ENCODE measurements at places on chromosomes 4 and X.

DNA sequence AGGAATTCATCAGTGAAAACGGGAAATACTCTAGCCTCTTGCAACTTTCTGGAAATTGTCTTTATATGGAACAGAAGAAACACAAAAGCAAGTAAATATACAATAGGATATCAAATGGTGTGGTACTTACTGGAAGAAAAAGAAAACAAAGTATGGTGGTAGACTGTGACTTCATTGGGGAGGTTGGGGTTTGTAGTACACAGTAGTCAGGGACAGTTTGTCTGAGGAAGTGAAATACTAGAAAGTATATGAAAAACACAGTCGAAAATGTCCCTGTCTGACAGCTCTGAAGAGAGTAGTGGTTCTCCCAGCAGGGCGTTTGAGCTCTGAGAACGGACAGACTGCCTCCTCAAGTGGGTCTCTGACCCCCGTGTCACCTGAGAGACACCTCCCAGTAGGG, 390.0 kb upstream of the NWD2 start:
- no peak for DNase-seq

DNA sequence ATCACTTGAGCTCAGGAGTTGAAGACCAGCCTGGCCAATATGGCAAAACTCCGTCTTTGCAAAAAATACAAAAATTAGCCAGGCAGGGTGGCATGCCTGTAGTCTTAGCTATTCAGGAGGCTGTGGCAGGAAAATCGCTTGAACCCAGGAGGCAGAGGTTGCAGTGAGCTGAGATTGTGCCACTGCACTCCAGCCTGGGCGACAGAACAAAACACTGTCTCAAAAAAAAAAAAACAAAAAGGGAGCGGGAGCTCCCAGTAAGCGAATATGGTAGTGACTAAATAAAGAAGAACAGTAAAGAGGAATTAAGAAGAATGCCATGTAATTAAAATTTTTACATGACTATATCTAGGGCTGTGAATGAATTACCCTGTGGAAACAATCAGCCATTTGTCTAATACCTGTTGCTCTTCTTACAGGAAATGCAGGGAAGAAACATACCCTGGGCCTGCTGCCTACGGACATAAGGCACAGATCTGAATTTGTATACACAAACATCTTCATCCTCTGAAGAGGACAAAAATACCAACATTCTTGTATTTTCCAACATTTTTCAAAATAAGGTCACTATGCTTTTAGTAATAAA, 11.4 kb downstream of the WDFY3 start:
- no peak for DNase-seq

DNA sequence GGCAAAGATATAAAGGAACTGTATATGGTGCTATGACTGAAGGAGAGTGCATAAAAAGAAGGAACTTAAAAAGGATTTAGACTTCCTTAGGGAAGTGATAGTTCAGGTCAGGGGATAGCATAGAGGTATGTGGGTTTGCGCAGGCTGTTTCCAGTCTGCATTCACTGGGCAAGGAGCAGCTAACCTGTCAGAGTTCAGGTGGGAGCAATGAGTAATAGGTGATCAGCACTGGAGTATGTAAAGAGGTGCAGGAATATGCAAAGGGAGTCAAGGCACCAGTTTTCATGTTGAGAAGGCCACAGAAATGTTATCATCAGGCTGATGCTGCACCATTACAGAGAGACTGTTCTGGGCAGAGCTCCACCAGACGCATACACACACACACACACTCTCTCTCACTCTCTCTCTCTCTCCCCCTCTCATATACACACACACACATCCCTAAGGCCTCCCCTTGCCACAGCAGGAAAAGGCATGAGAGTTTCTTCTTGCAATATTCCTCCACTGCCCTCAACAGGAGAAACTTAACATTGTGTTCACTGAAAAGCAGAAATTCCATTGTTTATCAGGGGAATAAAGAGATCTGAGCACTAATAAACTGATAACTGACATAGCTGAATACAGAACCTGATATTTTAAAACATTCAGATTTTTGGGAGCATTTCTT, 256.4 kb upstream of the GRID2 start:
- DNase-seq, result peak; percentile 33

DNA sequence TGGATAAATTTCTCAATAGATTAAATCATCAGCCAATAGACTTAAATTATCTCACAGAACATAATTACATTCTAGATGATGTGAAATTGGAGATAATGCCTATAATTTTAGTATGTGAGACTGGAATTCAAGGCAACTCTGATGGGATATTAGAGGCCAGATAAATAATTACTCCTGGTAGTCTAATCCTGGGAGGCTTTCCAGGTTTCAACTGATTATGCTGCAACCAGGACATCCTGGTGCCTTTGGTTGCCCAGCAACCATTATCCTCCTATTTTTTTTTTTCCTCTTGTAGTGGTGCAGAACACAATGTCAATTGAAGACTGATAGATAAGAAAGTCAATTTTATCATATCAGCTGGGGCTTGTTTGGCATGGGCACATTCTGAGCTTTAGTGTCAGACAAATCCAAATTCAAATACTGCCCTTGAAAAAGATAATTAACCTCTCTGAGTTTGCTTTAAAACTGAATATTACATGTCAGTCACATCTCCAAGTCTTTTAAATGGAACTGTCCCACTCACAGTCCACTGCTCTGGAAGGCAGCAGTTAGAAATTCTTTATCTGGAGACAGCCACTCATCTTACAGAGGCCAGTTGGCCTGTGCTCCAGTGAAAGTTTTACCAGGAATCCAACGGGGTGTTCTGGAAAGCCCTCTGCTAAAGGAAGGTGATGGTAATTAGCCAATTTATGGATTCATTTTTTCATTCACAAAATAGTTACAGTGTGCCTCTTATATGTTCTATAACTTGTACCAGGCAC, 95.3 kb upstream of the GUCY1A1 start:
- DNase-seq, result no peak

DNA sequence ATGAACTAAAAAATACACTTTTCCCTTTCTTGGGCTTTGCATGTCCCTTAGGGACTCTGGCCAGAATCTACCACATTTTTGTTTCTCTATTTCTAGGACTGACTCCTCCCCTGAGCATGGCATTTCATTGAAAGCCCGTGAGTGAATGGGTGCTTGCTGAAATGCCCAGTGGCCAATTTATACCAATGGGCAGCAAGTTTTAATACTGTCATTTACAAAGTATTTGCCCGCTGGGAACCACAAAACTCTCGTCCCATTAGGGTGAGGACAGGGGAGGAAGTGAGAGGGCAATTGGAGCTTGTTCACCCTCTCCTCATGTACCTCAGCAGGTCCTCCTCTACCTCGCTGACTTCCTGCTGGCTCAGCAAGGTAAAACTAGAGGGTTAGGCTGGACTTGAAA, 1.1 kb downstream of the SRPX2 start:
- DNase-seq, result no peak

GRCh38 chrX:132023896-132024386, 839 bp downstream of the STK26 start:
- DNase-seq, result peak; percentile 28

GRCh38 chr4:6926681-6927478, 17.3 kb downstream of the TBC1D14 start:
- DNase-seq, result no peak

DNA sequence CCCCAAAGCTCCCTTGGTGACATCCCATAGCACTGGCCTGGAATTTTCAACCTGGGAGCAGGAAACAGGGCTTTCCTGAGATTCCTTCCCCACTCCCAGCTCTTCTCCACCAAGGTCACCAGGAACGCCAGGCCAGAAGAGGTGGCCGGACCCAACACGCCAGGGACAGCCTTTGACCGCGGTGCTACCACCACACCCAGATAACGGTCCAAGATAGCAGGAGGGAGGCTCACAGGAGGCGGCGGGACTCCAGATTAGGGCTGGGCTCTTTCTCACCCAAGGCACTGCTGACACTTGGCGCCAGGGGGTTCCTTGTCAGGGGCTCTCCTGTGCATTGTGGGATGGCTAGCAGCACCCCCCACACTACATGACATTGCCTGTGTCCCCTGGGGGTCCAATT, 22.9 kb downstream of the ZFYVE28 start:
- no peak for DNase-seq

DNA sequence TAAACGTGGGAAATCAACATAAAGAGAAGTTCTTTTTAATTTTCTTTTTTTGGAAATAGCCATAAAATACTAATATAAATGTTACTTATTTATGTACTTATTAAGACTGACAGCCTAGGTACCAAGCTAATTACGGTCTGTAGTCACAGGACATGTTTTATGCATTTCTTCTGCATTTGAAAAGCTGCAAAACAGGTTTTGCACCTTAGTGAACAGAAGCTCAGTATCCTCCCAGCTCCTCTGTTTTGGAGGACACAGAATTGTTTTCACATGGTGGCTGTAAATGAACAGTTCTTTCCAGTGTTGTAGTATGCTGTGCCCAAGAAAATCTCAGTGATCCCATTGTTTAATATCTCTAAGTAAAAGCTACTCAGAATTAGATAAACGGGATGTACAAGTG, 1788.0 kb upstream of the TENM3 start:
- DNase-seq, result no peak

DNA sequence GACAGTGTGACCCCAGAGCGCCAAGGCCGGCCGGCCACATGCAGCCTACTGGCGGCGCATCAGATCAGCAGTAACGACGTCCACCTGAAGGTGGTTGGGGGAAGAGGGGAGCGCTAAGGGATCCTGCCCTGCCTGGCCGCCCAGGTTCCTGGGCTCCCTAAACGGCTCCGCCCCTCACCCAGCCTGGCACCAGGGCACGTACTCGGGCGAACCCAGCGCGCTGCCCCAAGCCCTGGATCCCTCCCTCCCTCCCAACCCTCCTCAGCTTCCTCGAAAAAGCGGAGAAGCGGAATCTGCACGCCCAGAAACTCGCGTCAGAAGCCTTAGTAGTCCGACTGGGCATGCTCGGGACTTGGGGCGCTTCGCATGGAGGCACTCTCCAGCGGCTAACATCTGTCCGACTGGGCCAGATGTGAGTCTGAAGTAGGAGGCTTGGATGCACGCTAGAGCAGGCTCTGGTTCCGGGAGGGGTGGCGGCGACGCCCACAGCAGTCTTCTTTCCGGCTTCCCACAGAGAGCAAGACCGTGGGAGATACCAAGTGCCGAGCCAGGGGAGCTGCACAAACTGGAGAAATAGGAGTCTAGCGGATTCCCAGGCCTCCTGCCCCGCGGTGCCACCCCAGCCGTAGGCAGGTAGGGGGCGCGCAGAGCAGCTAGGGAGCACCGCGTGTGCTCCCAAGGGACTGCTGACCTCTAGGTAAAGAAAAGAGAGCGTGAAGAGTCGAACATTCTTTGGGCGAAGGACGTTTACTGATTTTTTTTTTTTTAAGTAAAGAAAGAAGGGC, 114.3 kb upstream of the TEX13C start:
- peak; percentile 71 for DNase-seq

DNA sequence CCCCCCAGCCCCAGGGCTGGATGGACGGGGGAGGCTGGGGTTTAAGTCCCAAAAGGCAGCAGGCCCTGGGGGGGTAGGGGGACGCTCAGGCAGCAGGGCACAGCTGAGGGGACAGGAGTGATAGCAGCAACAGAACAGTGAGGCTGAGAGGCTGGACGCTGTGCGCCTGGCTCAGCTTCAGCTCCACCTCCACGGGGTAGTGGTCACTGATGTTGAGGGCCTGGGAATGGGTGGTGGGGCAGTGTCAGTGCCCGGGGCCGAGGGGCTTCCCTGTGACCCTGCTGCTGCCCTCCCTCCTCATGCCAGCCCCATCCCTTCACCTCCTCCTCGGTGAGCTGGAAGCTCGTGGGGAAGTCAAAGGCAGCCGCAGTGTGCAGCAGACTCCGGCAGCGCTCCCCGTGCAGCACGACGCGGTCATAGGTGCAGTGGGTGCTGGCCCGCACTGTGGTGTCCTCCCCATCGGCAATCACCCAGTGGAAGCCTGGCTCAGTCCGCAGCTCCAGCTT, 4.5 kb downstream of the RPL10 start:
- DNase-seq, result no peak

- peak; percentile 61 for DNase-seq
Observed at GRCh38 chrX:53071604-53072417, 10.4 kb upstream of the TSPYL2 start.

DNA sequence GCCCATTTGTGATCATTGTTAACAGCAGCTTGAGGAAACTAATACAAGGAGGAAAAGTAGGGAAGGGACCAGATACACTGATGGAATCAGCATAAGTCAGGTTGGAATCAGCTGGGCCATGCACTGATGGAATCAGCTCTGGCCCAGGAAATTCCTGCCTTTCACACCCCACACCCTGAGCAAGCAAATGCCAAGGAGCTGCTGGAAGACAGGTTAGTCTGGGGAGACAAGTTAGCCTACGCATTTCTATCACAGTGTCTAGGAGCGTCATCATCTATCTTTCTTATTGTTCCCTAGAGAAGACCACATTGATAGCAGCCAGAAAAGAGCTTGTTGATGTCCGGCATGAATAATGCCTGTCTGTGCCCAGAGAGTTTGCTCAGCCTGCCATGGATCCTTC, 16.2 kb upstream of the CEP135 start:
- DNase-seq, result no peak

GRCh38 chr4:82268050-82268825, 105.6 kb downstream of the HNRNPD start:
- peak; percentile 42 for DNase-seq

DNA sequence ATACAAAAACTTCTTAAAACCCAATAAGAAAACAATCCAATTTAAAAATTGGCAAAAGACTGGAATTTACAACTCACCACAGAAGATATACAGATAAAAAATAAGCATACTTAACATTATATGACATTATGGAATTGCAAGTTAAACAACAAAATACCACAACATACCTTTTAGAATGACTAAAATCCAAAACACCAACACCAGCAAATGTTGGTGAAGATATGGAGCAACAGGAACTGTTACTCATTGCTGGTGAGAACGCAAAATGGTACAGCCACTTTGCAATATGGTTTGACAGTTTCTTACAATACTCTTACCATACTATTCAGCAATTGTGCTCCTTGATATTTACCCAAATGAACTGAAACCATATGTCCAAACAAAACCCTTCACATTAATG, 112.4 kb downstream of the ADGRL3 start:
- DNase-seq, result no peak

- DNase-seq, result no peak
Observed at GRCh38 chr4:147194114-147194513, 248.4 kb upstream of the TTC29 start.
